ENCODE measurements at places on chromosomes 6 and 20.

DNA sequence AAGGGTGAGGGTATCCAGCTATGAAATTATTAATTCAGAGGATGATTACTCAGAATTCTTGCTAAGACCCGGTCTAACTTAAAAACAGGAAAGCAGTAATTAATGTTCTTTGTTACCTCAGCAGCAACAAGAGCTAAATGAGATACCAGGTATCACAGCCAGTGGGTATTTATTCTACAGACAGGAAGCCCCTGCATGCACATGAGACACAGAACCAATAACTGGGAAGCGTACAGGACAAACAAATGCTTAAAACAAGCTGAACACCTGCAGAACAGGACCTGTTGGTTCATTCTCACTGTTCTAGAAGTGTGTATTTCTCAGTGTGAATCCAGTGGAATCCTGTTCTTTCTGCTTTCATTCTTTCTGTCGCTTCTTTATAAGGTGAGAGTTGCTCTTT is 30.9 kb downstream of the SCML4 start:
- DNase-seq, result no peak

DNA sequence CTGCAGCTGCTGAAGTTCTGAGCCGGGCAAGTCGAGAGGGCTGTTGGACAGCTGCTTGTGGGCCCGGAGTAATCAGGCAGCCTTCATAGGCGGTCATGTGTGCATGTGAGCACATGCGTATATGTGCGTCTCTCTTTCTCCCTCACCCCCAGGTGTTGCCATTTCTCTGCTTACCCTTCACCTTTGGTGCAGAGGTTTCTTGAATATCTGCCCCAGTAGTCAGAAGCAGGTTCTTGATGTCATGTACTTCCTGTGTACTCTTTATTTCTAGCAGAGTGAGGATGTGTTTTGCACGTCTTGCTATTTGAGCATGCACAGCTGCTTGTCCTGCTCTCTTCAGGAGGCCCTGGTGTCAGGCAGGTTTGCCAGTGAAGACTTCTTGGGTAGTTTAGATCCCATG is 21.2 kb upstream of the MAPK13 start:
- DNase-seq, result no peak

GRCh38 chr6:47362857-47363461 is 53.3 kb upstream of the TNFRSF21 start:
- DNase-seq, result no peak

GRCh38 chr20:33709905-33710541 is 10.1 kb downstream of the PXMP4 start:
- no peak for DNase-seq

- DNase-seq, result no peak
Observed at GRCh38 chr20:56689852-56690485, 60.9 kb downstream of the TFAP2C start.

DNA sequence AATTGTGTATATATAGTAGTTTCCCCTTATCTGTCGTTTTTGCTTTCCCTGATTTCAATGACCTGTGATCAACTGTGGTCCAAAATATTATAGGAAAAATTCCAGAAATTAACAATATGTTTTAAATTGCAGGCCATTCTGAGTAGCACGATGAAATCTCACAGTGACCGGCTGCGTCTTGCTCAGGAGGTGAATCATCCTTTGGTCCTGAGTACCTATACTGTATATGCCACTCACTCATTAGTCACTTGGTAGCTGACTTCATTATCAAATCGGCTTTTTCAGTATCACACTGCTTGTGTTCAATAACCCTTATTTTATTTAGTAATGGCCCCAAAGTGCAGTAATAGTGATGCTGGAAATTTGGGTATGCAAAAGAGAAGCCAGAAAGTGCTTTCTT is 728.3 kb upstream of the EYS start:
- DNase-seq, result no peak

DNA sequence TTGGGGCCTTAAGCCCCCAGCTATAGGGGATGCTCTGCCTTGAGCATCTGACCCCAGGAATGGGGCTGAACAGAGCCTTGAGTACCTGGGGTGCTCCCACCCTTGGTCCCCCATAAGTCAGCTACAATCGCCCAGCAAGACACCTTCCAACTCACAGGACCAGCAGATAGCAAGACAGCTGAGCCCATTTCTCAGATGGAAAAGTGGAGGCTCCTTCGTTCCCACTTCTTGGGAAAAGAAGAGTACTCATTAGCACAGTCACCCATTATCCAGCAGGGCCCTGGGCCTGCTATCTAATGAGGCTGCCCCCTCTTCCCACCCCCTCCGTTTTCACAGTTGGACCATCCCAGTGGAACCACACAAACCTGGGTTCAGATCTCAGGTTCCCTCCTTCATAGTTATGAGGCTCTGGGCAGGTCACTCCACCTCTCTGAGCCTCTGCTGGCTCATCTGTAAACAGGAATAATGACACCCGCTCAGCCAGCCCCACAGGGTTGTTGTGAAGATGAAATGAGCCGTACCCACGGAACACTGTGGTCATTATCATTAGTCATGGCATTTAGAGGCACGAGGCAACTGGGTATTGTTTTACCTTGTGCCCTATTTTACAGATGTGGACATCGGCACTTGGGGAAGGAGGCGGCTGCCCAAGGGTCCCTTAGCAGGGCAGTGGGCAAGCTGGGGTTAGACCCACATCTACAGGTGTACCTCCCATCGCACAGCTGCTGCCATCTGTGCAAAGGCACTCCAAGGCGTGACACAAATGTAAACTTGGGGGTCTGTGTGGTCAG is 4.5 kb downstream of the LPIN3 start:
- DNase-seq, result no peak

GRCh38 chr6:111276736-111277135 is 189.4 kb downstream of the SLC16A10 start:
- no peak for DNase-seq

- no peak for DNase-seq
Observed at GRCh38 chr6:169720207-169720855, 4.0 kb downstream of the PHF10 start.

All from ACHN (cell line).